ENCODE measurements at places on chromosomes 2 and 18.

GRCh38 chr2:96824079-96824870 lies 8.2 kb downstream of the CNNM3 start:
- DNase-seq = no peak

- DNase-seq = no peak
Measured at GRCh38 chr18:78510636-78511035, 469.0 kb upstream of the SALL3 start.

DNA sequence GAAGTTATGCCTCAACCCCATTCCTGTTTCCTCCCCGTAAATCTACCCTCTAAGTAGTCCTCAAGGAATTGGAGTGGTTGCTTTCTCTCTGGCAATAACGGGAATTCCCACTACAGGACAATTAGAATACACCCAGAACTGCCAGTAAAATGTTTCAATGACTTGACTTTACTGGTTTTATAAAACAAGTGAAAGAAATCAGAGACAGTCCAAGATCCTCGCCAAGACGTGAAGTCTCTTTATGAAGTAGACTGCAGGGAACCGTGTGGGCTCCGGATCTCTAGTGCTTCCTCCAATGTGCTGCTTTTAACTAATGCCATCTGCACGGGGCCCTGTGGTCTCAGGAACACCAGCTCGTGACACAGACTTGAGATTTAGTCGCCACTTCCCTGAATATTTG lies 101.4 kb downstream of the CPO start:
- no peak for DNase-seq

- no peak for DNase-seq
Measured at GRCh38 chr2:174326161-174327020, 8.4 kb upstream of the SP9 start.

DNA sequence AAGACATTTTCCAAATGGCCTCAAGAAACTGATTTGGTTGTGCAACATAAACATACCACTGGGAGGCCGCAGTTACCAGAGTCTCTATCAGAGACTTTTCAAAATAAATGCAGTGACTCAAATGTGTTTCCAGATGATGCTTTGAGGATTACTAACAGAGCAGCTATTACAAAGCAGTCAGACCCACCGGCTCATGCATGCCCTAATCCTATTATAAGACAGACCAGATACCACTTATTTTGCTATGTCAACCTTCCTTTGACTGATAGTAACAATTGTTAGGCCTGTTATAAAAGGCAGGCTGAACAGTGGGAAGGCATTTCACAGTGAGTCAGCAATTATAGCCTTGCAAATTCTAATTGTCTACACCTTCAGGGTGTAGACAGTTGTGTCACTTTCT lies 217.7 kb downstream of the LRRTM1 start:
- no peak for DNase-seq

GRCh38 chr18:79924814-79925731 lies 26.4 kb downstream of the SLC66A2 start:
- DNase-seq = no peak

DNA sequence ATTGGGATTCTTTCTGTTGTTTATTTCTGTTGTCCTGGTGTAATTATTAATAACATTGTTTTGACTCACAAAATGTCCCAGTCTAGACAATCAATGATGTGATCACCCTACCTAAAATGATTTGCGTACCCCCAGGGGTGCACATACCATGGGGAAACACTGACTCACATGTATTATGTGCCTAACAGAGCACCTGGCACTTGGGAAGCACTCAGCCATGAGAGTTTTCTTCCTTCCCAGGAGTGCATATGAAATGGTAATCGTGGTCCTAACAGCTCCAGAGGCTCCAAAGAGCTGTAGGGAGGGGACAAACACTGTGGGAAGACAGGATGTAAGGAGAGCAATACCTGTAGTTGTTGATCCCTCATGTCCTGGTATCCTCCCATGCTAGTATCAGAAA lies 187.8 kb upstream of the ERBB4 start:
- no peak for DNase-seq

DNA sequence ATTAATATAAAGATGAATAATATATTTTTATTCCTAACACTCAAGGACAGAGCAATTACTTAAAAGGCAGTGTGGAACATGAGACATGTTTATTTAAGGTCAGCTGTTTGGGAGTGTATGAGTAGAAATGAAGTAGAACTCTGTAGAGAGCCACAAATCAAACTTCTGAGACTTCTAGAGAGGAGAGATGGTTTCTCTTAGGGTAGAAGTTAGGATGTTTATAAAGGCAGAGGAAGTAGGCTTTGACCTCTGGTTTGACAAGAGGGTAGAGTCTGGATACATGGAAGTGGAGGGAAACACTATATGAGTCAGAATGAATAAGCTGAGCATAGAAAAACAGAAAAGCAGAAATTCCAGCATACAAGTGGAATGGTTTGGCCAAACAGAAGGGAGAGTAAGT lies 262.1 kb upstream of the KLHL14 start:
- no peak for DNase-seq

DNA sequence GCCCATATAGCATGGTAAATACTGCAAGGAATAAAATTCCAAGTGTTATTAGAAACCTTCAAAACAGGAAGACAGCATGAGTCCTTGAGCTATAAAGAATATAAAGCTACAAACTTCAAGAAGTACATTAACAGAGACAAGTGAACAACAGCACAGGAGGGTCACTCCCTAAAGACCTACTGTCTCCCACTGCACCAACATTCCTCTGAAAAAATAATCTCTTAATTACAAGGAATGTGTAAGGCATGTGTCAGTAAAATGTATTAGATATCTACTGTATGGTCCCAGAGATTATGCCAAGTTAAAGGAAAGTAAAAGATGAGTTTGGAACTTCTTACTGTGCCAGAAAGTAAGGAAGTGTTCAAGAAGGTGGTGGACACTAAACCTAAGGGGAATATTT lies 29.9 kb downstream of the SUMO1 start:
- no peak for DNase-seq

GRCh38 chr2:45024600-45025291 lies 15.5 kb upstream of the SIX2 start:
- DNase-seq = no peak

Measured in activated naive CD4-positive, alpha-beta T cell (primary cell).